Activated CD4-positive, alpha-beta T cell treated with anti-CD3 and anti-CD28 coated beads, Interleukin-2, amount 50 U/mL, for 48 hours (primary cell): ENCODE measurements at places on chromosomes 11 and 22.

DNA sequence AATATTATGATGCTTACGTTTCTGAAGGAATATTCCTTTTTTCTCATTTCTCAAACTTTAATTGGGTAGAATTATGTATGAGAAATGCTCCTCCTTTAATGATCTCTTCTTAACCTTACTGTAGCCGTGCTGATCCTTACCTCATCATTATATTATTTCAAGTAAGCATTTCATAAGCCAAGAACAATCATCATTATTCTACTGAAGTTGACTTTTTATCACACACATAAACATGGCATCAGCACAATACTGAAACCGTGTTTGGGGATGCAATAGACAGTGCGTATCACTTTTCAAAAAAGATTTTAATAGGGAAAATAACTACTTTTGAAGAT lies 162.8 kb downstream of the ARHGAP42 start:
- DNase-seq = no peak

DNA sequence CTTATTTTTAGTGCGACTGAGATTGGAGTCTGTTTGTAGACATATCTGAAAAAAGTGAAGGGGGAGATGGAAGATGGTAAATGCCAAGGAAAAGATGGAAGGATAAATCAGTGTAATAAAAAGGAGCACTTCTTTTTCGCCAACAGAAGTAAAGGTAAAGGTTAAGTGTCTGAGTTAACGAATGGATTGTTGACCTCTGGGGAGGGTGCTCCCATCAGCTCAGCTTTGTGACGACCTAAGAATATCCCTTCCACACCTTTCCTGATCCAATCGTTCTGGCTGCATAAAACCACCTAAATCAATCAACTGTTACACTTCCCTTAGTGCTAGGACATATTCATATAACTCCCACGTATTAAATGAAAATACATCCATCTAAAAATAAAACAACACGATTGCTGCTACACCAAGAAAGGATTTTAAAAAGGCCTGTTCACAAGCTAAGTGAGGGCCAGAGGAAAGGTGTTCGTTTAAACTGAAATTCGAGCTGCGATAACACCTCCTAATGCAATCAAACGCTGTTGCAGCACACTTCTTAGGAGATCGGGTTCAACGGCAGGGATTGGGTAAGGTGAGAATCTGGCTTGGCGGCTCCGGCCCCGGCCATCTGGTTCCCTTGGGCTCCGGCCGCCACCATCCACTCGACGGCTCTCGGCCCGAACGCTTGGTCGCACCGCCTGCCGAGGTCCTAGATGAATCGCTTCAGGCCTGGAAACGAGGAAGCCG lies 658 bp downstream of the C11orf71 start:
- no peak for DNase-seq

- DNase-seq = no peak
Measured at GRCh38 chr11:82682003-82682751, 51.5 kb downstream of the FAM181B start.

DNA sequence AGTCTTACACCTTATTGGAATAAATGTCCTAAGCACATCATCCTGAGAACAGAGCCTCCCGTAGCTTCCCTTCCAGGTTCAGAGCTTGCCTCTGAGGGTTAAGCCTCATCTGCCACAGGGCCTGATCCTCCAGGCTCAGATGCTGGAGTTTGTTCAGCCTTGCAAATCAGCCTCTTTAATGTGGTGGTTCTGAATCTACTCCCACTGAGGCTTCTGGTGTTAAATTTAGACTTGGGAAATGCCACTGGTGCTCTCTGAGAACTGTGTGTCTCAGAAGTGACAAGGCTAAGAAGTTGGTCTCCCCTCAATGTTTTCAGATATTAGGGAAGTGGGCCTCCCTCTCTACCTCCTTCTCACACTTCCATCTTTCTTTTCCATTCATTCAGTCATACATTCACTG lies 68.7 kb downstream of the CCDC81 start:
- no peak for DNase-seq

GRCh38 chr11:76156971-76157427 lies 49.3 kb downstream of the WNT11 start:
- no peak for DNase-seq

DNA sequence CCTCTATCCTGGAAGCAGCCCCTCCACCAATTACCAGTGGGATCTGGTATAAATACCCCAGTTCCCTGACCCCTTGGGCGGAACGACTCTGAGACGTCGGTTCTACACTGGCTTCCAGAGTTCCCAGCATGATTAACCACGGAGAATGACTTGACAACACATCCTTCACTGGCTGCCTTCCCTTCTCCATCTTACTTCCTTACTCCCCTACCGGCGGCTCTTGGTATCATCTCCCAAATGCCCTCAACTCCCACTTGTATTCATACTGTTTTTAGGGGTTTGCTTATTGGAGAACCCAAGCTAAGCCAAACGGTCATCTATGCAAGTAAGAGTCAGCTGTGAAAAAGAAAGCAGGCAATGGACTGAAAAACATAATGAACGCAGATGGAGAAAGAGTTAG lies 56.1 kb downstream of the APOL3 start:
- no peak for DNase-seq

DNA sequence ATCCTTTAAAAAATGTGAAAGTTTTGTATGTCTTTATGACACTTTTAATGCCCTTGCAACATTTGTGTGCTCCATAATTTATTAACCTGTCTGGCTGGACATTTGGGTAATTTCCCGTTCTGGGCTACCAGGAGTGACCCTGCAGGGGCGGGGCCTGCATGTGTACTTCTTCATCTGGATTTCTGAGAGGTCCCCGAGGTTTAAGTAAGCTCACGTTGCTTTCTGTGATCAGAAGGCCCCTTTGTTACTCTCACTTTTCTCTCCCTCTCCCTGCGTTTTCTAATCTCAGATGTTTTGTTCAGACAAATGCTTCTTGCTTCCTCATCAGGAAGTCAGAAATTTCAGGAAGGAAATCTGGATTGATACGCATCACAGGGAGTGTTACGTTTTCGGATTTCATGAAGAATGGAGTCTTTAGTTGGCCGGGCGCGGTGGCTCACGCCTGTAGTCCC lies 78.9 kb upstream of the CRYBB3 start:
- no peak for DNase-seq

DNA sequence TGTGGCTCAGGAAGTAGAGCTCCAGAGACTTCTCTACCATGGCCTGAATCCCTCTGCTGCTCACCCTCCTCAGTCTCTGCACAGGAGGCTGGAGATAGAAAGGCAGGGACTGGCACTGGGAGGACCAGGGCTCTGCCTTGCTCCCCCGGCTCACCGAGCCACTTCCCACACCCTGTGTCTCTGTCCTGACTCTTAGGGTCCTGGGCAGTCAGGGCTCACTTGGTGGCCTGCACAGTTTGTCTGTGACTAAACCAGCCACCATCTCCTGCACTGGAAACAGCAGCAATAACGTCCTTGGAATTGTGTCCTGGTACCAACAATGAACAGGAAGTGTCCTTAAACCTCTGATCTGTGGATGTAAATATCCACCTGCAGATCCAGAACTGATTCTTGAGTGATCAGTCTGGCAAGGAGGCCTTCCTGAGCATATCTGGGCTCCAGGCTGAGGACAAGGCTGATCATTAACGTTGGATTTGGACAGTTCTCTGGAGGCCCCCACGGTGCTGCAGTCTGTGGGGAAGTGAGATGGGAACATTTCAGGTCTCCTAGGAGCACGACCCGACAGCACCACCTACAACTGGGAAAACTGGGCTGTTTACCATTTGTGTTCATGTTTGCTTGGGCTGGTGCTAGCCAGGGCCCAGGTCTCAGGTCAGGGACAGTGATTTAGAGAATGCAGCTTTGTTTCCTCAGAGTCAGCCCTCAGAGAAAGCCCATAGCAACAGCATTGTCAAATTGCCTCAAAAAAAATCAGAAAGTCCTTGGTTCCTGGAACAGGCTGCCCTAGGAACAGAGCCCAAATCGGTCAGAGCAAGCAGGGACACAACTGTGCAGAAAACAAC lies 82.5 kb downstream of the ZNF280B start:
- no peak for DNase-seq

DNA sequence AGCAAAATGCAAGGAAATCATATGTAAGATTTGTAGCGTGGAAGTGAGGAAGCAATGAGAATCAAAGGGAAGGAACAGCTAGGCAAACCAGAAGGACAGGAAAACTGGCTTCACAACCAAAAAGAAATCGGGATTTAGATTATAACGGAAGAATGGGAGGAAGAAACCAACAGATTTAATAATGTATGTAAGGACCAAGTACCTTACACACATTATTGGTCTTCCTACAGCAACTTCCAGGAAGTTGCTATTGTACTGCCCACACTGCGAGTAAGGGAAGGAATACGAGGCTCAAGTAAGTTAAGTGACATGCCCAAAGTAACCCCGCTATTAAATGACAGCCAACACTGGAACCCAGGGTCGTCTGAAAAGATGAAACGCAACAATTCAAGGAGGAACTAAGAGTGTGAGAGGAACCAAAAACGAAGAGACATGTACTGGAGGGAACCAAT lies 473 bp downstream of the TXN2 start:
- DNase-seq = no peak

GRCh38 chr11:68471360-68472340 lies 11.1 kb downstream of the PPP6R3 start:
- DNase-seq = peak; percentile 65

DNA sequence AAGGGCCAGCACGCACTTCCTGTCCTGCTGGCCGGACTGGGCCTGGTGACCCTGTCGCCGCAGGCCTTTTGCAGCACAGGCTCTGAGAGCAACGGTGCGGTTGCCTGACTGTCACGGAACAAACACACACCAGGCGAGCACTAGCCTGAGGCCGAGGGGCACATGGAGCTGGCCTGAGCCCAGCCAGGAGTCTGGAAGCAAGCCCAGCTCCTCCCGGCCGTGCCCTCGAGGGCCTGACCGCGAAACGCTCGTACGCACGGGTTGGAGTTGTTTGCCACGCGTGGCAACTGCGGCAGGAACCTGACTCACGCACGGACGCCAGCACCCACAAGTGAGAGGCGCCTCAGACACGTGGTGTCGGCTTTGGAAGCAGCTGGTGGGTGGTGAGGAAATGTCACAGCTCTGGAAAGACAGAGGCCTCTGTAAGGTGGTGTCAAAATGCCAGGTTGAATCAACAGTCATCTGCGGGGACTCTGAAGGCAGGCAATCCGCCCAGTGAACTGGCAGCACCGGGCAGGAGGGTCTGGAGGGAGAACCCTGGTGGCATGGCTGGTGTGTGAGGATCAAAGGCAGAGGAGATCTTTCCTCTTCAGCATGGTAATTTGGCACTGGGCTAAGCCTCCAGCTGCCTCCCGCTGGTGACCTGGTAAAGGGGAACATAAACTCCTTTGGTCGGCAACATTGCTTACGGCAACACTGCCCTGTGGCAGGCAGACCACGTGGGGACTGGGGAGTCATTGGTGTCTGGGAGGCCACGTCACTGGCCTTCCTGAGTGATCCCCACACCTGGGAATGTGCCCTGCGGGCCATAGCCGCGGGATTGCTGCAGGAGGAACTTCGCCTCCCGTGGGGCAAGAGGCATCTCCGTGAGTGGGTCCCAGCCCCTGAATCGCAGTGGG lies 15.3 kb upstream of the IL17REL start:
- peak; percentile 64 for DNase-seq

- no peak for DNase-seq
Measured at GRCh38 chr22:47230251-47230650, 467.8 kb downstream of the TBC1D22A start.

GRCh38 chr11:65572356-65573051 lies at the start of gene FAM89B:
Gene FAM89B (plus strand): TSS chr11:65572538. CDS start chr11:65572670, 132 bp downstream.
- DNase-seq = peak; percentile 93

- no peak for DNase-seq
Measured at GRCh38 chr11:82462608-82463242, 270.9 kb downstream of the FAM181B start.

DNA sequence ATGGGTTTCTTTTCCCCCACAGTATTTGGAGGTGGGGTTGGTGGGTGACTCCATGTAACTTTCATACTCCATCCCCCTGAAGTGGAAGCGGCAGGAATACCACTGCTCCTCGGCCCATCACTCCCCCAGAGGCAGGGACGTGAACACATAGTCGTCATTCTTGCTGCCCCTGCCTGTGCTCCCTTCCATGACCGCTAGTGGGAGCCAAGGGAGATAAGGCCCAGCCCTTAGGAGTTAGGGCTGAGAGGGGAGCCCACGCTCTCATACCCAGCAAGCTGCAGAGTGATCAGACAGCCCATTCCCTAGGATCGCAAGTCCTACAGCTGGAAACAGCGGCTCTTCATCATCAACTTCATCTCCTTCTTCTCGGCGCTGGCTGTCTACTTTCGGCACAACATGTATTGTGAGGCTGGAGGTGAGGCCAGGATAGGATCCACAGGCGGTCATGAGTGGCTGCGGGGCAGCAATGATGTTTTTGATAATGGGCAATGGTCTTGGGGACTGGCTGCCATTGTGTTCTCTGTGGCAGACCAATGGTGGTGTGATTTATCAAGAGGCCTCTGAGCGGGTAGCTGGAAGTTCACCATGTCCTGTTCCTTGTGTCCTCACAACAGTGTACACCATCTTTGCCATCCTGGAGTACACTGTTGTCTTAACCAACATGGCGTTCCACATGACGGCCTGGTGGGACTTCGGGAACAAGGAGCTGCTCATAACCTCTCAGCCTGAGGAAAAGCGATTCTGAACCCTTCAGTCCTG lies 15.9 kb downstream of the RHOG start:
- DNase-seq = peak; percentile 90

DNA sequence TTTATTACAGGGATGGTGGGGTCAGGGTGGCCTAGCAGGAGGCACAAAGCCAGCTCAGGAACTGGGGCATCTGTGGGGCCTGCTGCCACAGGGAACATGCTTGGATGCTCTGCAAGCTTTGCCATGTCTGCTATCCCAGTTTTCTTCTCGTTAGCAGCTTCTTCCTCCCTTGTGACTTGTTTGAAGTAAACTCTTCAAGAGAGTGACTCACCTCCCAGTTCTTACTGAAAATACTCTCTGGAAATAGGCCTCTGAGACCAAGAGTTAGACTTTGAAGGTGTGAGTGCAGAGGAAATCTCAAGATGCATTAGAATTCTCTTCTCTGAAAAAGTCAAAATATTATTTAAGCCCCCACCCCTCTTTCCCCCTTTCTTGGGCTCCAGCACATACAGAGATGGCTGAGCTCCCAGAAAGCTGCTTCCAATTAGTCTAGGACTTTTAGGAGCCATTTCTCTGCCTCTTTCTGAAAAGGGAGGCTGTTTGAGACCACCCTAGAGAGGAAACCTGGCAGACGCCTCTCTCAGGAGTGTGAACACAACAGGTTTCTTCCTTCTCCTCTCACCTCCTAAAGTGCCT lies 15.1 kb downstream of the CWC15 start:
- no peak for DNase-seq

GRCh38 chr11:119307219-119307618 lies 9.7 kb downstream of the MCAM start:
- DNase-seq = no peak

- DNase-seq = no peak
Measured at GRCh38 chr11:12439615-12440014, 62.2 kb downstream of the PARVA start.

DNA sequence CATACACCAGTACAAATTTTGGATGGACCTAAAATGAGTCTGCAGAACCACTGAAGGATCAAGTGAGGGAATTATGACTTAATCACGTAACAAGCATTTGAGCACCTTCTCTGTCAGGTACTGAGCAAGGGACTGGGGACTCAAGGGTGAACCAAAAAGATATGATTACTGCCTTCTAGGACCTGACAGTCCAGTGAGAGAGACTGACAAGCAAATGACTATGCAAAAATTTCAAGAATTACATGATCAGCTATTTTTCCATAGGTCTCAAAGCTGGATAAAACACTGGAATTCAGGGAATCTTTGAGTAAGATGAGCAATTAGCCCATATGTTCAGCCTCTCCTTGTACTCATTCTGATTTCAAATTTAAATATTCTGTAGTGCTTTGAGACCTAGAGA lies 5.2 kb upstream of the STT3A start:
- DNase-seq = no peak
